Neural crest cell (in vitro differentiated cells): ENCODE measurements at places on chromosomes 7 and 10. TPM values are rescaled to one million over a fixed set of nuclear protein-coding genes. Genes with fewer than 3 reads are reported as not detected.

- no peaks in the 10 kb centered on the region for H3K27me3 ChIP-seq
- no peak overlapping the region for H3K27ac ChIP-seq
- no peak overlapping the region for H3K4me3 ChIP-seq
- no peak for DNase-seq
- no peaks in the 10 kb centered on the region for H3K36me3 ChIP-seq
- peaks cover 5% of the 10 kb centered on the region for H3K4me1 ChIP-seq
These were observed 47.1 kb upstream of the ZNRF2 start for GRCh38 chr7:30237271-30237695.

- H3K36me3 ChIP-seq, result peaks cover 2% of the 10 kb centered on the region
- no peaks in the 10 kb centered on the region for H3K27me3 ChIP-seq
- no peak overlapping the region for H3K4me3 ChIP-seq
- H3K4me1 ChIP-seq, result peaks cover 24% of the 10 kb centered on the region
These were observed 166.2 kb downstream of the PKD1L1 start for GRCh38 chr7:47782022-47782421.

- H3K36me3 ChIP-seq, result no peaks in the 10 kb centered on the region
- no peak for DNase-seq
- H3K4me1 ChIP-seq, result no peaks in the 10 kb centered on the region
- no peak overlapping the region for H3K4me3 ChIP-seq
These were observed 178.6 kb downstream of the POLR1F start for GRCh38 chr7:19530261-19530660.

SPDYE9 gene
- total RNA-seq, result not detected in 2 replicates

MRLN gene
- not detected in 2 replicates for total RNA-seq

CALML3 gene
- not detected in 2 replicates for total RNA-seq

PNLIPRP2 gene
- not detected in 2 replicates for total RNA-seq

STAG3 gene
- total RNA-seq, result 1.1 and 1.9 TPM in 2 replicates

PPP1R3C gene
- total RNA-seq, result 2.9 and 3.6 TPM in 2 replicates
